Stimulated activated CD8-positive, alpha-beta memory T cell treated with anti-CD3 and anti-CD28 coated beads, Interleukin-2, amount 100 ng/mL, for 1 hour (primary cell): ENCODE measurements at places on chromosomes 16 and 17.

GRCh38 chr17:59367657-59368045 lies 36.2 kb downstream of the YPEL2 start:
- DNase-seq, result no peak

DNA sequence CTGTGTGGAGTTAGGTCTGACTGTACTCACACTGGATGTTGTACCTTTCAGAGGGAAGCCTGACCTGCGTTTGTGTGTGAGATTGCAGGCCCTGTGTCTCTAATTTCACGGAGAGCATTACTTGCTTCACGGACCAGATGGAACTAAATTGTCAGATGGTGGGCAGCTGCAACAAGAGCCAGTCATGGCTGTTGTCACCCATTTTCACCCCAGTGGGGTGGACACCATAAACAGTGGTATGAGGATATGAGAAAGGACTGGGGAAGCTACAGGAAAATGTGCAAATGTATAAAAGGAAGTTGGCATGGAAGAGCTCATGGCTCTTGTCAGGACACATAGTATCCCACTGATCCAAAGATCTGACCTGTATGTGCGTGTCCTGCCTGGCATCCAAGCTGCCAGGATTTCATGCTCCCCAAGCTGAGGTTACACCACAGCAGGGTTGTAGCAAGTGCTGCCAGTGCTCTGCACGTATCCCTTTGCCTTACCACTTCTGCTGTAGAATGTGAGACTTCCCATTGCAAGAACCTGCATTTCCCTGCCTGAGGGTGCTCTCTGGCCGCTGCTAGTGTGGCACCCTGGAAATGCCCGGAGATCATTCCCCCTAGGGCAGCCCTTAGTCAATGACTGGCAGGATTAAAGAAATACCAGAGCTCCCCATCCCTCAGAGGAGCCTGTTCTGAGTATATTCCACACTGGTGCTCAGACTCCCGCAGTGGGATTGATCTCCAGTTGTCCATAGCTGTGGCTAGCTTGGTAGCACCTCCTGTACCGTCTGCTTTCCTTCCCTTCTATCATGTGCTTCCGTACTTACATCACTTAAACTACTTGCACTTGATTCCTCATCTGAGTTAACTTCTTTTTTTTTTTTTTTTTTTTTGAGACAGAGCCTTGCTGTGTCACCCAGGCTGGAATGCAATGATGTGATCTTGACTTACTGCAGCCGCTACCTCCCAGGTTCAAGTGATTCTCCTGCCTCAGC lies 70.4 kb upstream of the TANC2 start:
- no peak for DNase-seq

- DNase-seq, result no peak
Observed at GRCh38 chr16:180101-180675, at the start of gene HBQ1. Gene HBQ1 (plus strand): TSS chr16:180459. CDS start chr16:180487, 28 bp downstream.

- no peak for DNase-seq
Observed at GRCh38 chr16:71628810-71629209, 2.8 kb downstream of the MARVELD3 start.

GRCh38 chr16:25916037-25916436 lies 224.3 kb downstream of the HS3ST4 start:
- DNase-seq, result no peak

DNA sequence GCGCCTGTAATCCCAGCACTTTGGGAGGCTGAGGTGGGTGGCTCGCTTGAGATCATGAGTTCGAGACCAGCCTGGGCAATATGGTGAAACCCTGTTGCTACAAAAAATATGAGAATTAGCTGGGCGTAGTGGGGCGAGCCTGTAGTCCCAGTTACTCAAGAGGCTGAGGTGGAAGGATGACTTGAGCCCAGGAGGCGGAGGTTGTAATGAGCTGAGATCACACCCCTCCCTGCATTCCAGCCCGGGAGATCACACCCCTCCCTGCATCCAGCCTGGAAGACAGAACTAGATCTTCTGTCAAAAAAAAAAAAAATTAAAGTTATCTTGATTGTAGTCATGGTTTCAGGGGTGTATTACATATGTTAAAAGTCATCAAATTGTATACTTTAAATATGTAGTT lies 26.8 kb upstream of the GLG1 start:
- DNase-seq, result no peak

DNA sequence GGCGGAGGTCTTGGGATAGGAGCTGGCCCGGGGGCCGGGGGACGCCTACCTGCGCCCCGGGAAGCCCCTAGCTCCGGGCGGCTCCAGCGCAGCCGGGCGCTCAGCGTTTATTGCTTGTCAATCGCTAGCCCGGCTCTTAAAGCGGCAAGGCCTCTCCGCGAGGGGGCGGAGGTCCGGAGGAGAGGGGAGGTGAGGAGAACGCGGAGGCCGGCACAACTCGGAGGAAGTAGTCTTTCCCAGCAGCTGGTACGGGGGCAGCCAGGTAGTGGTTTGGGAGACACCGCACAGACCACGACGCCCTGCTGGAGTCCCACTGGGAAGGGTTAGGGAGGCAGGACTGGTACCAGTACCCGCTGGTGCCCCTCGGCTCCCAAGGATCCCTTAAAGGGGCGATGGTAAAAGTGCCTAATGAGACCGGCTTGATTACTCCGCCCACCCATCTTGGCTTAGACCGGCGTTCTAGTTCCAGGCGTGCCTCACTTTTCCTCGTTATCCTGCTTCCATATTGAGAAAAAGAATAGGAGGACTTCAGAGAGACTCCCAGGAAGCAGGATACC lies at the start of gene MPP2:
TSS of gene MPP2 (minus strand) at position 112 of the 557 bp plus-strand sequence. CDS start 3,076 bp downstream, outside the sequence.
- DNase-seq, result no peak
